ENCODE measurements at places on chromosomes 13 and 19.

GRCh38 chr13:49457221-49457620, 13.1 kb downstream of the SETDB2 start:
- no peak for DNase-seq

- no peak for DNase-seq
These were observed 4.1 kb downstream of the POP4 start for GRCh38 chr19:29610213-29610573.

GRCh38 chr19:46480415-46480814, 9.1 kb upstream of the PNMA8A start:
- DNase-seq = no peak

- no peak for DNase-seq
These were observed 31.6 kb upstream of the ZNF724 start for GRCh38 chr19:23281663-23282276.

GRCh38 chr19:52724701-52725514, 9.9 kb downstream of the ZNF611 start:
- no peak for DNase-seq

DNA sequence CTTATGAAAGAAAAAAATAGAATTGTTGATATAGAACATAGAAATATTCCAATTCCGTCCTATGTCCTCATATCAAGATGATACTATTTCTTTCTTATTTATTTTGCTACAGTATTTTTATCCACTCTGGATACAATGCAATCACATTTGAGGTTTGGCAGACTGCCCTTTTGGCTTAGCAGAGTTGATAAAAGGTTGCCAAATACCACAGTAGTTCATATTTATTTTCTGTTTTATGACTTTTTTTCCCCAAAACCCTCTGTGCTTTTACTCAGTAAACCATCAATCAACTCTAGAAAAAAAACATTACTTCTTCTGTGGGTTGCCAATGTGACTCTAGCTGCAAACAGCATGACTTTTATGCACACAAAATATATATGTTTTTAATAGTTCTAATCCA, 424.5 kb downstream of the PCDH9 start:
- no peak for DNase-seq

DNA sequence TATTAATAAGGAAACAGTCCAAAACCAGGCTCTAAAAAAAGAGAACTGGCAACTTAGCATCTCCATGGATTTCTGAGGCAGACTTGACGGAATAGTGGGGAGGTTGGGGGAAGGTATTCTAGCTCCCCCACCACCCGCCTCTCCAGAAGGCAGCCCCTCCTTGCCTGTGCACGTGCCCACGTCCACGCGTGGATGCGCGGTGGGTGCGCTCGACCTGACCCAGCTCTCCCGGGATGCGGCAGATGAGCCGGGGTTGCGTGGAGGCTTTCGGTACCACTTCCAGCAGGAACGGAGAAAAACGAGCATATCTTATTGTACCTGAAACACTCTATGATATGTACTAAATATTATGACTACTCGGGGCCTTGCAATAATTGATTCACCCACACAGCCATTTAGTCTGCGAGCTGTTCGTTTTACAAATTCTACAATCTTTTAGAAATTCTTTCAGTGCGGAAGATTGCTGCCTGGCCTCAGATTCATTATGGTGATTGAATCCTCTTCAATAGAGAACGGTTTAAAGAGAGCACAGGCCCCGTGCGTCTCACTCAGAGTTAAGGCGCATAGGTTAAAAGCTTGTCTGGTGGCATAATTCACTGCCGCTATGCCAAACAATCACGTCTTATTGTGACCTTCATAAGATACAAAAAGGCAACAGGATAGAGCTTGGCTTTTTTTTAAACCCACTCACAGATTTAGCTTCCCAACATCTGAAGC, 117.9 kb downstream of the URI1 start:
- no peak for DNase-seq

DNA sequence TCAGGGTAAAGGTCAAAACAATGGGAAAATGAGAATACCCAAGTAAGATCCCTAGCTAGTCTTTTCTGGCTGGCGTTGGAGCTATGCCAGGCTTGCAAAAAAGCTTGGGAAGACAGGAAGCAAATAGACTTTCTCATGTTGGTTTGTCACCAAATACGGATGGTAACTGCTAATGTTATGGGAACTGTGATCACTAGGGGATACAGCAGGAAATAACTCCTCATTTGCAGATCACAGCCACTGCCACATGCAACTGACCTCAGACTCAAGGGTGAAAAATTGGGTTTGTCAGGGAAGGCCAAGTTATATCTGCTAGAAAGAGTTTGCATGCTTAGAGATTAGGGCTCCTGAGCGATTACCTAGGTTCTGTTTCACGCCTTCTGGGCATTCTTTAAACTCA, 162.9 kb downstream of the NHLRC3 start:
- no peak for DNase-seq

DNA sequence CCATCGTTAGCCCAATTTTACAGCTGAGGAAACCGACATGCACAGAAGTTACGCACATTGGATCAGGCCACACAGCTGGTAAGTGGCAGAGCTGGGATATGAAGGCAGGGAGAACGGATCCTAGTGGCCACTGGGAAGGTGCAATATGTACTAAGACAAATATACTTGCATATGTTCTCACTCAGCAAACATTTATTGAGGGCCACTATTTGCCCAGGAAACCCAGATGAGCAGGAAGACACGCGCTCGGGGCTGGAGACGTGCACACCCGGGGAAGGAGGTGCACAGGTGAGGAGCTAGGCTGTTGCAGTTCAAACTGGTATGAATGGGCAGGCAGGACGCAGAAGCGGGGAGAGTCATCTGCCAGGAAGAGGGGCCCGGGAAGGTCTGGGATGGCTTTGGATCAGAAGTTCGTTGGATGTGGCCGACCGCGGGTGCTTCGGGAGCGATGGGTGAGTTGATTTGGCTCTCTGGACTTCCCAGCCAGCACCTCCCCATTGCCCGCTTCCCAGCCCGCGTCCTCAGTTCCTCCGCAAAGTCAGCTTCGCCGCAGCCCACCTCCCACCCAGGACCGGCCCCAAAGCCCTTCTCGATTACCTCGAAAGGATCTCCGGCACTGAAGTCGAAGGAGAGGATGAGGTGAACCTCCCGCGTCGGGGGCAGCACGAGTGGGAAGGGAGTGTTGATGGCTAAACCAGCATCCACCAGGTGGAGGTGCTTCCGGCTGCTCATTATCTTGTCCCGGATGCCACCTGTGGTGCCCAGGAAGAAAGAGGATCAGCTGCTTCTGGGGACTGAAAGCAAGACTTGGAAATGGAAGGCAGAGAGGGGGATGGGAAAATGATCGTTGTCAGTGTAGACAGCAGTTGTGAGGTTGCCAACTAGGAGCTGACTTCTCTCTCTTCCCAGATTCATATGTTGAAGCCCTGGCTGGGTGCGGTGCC, 17.8 kb upstream of the CABP5 start:
- DNase-seq = no peak

DNA sequence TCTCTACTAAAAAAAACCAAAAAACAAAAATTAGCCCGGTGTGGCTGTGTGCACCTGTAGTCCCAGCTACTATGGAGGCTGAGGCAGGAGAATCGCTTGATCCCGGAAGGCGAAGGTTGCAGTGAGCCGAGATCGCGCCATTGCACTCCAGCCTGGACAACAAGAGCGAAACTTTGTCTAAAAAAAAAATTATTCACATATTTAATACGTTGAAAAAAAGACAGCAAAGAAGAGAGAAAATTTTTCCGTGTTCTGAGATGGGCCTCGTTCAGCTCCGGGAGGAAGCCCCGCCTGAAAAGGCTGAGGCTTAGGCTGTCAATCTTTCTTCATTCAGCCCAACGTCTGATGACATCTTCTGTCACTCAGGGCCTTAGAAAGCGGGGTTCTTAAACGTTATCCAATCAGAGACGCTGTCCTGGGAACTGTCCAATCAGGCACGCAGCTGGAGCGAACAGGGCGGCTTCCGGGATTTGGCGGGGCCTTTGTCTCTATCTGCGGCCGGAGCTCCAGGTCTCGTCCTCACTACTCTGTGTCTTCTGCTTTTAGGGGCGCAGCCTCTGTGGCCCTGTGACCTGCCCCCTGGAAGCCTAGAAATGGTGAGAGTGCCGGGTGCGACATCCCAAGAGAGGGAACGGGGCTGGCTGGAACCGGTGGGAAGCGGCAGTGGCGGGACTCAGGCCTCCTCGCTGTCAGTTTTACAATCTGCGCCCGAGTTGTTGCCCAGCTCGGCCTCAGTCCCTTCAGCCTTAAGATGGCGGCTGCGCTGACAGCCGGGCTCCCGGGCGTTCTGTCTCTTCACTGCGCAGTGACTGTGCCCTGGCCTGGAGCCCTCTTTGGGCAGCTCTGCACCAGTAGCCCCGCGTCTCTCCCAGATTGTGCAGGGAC, at the start of gene ZNF726:
Gene ZNF726, plus strand, starts transcription at position 485 of the 885 bp plus-strand sequence. Its CDS starts 109 bp downstream, at position 594.
- DNase-seq = peak; percentile 90

GRCh38 chr19:2308114-2308556, at the start of gene LINGO3:
Gene LINGO3 (minus strand): TSS chr19:2308154. CDS start chr19:2291776, 16,378 bp downstream.
- DNase-seq = no peak

GRCh38 chr19:41951686-41952172, 7.4 kb downstream of the RABAC1 start:
- peak; percentile 43 for DNase-seq

GRCh38 chr13:107329991-107330390, 762.1 kb upstream of the ARGLU1 start:
- DNase-seq = no peak

GRCh38 chr13:45878966-45879365, 27.4 kb upstream of the SIAH3 start:
- no peak for DNase-seq

GRCh38 chr13:36673838-36674326, at the start of gene SERTM1:
Gene SERTM1 (plus strand): TSS chr13:36674020. CDS start chr13:36695079, 21,059 bp downstream.
- no peak for DNase-seq

DNA sequence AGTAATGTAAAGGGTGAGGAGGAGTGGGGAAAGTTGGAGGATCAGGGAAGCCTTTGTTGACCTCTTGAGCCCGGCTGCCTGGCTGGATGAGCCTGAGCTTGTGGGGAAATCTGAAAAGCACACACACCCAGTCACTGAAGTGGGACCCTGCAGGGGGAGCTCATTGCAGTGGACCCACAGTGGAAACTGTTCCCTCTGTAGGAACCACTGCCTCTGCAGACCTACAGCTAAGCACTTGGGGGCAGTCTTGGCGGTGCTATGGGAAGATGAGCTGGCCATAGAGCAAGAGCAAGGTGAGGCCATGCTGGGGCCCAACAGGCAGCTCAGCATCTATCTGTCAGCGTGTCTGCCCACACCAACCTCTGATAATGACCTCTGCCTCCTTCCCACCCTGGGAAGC, 294.8 kb downstream of the TSHZ3 start:
- DNase-seq = peak; percentile 26

DNA sequence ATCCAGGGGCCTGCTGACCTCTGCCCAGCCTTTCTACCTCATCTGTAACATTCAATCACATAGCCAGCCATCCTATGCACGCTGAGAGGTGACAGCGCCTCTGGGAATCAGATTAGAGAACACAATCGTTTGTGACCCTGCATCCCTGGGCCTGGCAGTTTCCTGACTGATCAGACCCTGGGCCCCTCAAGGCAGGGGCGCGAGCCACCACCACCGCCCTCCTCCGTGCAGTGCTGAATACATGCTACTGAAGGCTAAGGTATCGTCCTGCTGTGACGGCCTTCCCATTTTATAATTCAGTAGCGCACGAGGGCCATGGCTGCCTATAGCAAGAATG, 1.3 kb downstream of the TMTC4 start:
- no peak for DNase-seq

DNA sequence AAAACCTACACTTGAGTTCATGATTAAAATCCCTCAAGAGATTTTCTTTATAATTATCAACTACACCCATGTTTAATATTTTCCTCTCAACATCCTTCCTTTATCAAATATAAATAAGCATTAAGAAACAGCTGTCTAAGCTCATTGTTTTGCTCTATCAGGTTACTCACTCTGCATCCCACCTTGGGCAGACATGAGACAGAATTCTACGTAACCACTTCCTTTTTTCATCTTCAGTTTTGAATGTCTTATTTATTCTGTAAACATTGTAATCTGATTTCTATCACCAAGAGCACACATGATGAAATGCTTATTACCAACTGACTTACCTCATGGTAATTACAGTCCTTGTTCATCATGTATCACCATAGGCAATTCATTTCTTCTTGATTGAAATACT, 1256.6 kb upstream of the ATXN8OS start:
- no peak for DNase-seq

DNA sequence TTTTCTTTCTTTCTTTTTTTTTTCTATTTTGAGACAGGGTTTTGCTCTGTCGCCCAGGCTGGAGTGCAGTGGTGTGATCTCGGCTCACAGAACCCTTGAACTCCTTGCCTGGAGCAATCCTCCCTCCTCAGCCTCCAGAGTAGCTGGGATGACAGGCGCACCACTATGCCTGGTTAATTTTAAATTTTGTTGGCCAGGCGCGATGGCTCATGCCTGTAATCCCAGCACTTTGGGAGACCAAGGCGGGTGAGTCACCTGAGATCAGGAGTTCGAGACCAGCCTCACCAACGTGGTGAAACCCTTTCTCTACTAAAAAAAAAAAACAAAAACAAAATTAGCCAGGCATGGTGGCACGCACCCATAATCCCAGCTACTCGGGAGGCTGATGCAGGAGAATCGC, 8.7 kb upstream of the SBNO2 start:
- no peak for DNase-seq

- no peak for DNase-seq
These were observed 5.8 kb downstream of the LIM2 start for GRCh38 chr19:51382004-51382403.

DNA sequence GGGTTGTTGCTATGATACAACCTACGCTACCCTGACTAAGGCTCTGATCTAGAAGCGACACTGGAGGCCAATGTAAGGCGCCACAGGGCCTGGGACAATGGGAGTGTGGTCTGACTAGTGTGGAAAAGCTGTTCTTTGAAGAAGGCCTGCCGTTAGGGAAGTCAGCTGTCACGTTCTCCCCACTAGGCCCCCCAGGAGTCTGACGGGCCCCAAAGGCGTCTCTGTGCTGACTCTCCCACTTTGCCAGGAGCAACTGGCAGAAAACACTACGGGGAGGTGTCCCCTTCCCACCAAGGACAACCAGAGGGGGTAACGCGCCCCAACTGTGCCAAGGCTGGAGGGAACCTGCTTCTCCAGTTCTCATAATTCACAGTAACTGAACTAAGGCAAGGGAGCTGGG, 25.3 kb upstream of the EIF3G start:
- DNase-seq = no peak

- no peak for DNase-seq
These were observed 17.4 kb downstream of the SLC7A9 start for GRCh38 chr19:32852216-32852615.

DNA sequence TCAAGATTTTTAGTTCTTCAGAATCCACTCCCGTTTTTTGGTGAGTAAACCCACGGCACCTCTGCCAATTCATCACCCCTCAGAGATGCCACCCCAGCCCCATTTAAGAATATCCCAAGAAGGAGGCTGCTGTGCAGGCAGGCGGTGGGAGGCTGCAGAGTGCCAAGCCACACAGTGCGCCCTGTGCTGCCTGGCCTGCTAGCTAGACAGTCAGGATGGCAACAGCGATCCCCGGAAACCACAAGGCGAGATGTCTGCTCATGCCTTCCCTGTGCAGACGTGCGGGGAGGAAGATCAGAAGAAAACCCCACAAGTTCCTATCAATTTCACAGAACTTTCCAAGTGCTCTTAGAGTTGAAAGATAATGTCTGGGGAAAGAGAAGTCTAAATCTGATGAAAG, 64.8 kb upstream of the GPR183 start:
- DNase-seq = no peak
